ENCODE measurements at places on chromosomes 4 and X. TPM values are rescaled to one million over a fixed set of nuclear protein-coding genes. Genes with fewer than 3 reads are reported as not detected.

DNA sequence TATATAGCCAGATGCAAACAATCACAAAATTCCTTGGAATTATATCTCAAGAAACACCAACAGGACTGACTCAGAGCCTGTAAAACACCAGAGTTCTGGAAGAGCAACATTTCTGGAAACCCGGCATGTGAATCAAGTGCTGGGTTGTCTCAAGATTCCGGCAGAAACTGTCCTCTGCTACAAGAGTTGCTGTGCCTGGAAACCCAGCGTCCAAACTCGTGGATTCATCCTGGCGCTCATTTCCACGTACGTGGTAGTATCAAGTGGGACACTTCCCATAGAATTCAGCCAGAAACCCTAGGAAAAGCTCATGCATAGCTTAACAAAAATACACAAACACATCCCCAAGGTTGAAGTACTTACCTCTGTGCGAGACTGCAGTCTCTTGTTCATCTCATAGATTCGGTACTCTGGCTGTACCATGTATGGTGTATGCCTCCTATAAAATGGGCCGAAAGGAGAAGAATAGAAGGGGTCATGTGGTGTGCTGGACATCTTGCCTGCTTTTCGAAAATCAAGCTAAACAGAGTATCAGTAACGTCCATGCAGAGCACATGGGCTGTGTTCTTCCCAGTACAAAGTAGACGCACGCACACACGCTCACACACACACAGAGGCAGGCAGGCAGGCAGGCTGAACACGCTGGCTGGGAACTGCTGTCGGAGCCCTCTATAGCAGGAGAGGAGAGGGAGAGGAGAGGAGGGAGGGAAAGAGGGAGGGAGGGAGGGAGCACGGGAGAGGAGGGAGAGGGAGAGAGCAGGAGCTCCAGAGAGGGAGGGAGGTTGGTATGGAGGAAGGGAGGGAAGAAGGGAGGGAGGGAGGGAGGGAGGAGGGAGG is at the start of gene LDB2:
Gene LDB2, minus strand, starts transcription at position 655 of the 837 bp plus-strand sequence.
- peak; percentile 55 for DNase-seq

DNA sequence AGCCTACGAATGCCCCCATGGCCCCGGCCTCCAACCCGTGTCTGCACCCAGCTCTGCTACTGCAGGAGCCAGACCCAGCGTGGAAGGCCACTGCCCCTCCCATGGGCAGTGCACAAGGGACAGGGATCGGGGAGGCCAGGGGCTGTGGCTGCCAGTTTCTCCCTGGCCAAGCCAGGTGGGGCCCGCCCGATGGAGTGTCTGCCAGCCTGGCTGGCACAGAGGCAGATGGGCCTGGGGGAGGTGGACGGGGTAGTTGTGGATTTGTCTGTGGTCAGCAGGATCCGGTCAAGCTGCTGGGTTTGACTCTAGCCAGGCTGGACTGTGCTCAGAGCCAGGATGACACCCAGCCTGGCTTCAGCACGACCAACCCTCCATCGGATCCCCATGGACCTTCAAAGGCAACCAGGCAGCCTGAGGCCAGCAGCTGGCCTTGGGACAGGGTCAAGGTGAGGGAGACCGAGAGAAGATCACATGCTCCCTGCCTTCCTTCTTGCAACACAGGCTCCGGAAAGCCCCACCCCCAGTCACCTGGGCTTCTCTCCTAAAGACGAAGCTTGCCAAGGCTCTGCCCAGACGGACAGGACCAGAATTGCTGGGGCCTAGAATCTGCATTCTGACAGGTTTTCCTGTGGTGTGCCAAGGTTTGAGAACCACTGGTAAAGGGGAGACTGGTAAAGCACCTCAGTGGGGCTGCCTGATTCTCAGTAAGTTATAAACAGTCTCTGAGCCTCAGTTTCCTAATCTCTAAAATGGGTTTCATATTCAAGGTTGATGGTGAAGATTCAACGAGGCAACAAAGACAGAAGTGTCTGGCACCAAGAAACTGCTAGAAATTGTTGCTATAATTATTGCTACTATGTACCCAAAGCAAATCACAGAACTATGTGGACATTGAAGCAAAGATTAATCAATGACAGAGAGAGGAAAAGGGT is 78.6 kb downstream of the PPP2R2C start:
- DNase-seq: no peak

UGT2B7 gene
- polyA plus RNA-seq: 34.4 TPM

DNA sequence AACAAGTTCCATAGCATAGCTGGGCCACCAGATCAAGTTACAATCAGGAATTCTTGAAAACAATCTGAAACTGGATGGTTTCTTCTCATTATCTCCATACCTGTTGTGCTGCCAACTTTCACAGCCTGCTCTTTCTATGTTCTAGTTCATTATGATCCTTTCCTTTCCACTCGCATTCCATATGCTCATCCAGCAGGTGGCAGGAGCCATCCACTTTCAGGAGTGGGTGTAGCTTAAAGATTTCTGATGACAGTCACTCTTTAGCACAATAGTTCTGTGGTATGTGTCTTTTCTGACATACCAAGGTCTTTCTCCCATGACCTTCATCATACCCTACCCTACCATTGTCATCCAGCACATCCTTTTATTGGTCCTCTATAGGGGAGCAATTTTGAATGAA is 46.4 kb downstream of the PAGE2 start:
- DNase-seq: peak; percentile 19

DACH2 gene
- 1.9 TPM for polyA plus RNA-seq

TCP11X2 gene
- polyA plus RNA-seq: 0.25 TPM

- DNase-seq: peak; percentile 37
These were observed 181.1 kb upstream of the WDFY3 start for GRCh38 chr4:85147481-85148076.

GCNA gene
- polyA plus RNA-seq: 1.6 TPM

DNA sequence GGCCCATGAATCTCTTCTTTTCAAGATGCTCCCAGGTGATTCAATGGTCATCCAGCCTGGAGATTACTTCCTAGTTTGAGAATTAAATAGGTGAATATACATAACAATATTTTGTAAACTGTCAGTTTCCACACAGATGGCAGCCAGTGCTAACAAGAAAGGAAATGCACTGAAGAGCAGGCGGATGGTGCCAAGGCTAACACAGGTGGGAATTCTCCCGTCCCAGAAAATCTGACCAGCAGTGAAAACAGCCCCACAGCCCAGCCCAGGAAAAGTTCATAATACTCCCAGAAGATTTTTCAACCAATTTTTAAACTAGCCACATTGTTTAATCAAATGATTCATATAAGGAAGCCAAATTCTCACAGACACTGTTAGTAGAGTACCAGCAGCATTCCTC is 387.2 kb upstream of the GATB start:
- DNase-seq: no peak

- DNase-seq: peak; percentile 71
These were observed 60.5 kb upstream of the TRIM2 start for GRCh38 chr4:153143527-153144348.

DNA sequence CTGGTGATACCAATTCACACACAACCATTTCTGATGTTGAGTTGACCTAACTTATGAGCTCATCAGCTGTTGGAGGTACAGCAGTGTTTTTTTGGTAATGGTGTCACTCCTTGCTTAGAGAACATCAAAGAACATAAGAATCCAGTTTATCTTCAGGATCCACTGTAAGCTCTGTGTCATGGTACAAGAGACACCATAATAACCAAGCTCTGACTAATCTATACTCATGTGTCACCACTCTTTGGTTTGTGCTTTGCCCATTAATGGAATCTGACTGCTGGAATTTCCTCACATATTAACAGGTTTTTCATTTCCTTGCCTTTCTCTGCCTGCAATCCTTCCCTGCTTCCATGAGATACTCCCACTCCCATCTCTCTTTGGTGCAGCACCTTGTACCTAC is 735.1 kb upstream of the LCORL start:
- no peak for DNase-seq

- no peak for DNase-seq
These were observed 184.0 kb upstream of the KIT start for GRCh38 chr4:54473798-54474197.

- DNase-seq: no peak
These were observed 139.5 kb downstream of the NPNT start for GRCh38 chr4:106034751-106035150.

TAF1 gene
- polyA plus RNA-seq: 37.6 TPM

TXK gene
- 4.9 TPM for polyA plus RNA-seq

GRCh38 chr4:7854216-7854615 is 85.4 kb downstream of the AFAP1 start:
- no peak for DNase-seq

DNA sequence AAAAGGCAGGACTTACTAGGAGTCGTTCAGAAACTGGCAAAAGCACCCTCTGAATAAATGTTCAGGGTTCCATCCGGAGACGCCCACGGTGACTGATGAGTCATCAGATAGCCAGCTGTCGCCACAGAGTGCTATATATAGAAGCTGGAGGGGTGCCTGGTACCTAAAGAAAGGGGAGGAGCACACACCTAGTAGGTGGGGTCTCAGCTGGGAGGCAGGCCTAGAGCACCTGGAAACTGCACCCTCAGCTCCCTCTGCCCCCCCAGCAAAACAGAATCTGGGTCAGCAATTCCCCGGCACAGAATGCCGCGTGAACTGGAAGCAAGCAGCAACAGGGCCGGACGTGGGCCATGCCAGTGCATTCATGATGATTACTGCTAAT is 242.0 kb downstream of the BCOR start:
- no peak for DNase-seq

- peak; percentile 44 for DNase-seq
These were observed 9.9 kb upstream of the PRSS48 start for GRCh38 chr4:151267104-151267503.

FAAH2 gene
- polyA plus RNA-seq: 10.6 TPM

DNA sequence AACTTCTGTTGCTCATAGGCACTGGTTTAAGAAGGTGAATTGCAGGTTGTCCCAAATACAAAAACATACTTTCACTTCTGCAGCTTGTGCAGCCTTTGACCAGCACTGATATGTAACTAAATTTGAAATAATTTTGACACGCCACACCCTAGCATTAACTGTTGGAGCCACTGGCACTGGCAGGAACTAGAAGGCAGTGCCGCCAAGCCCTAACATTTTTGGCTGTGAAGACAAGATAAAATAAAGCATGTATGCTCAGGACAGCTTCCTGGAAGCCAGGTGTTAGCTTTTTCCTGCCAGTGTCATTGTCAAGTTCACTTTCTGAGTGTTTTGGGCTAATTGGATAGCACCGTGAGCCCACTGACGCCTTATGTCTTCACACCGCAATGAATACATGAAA is 65.3 kb upstream of the FBXW7 start:
- no peak for DNase-seq

MAGEA10 gene
- 0.06 TPM for polyA plus RNA-seq

- no peak for DNase-seq
These were observed 267.1 kb downstream of the PAPSS1 start for GRCh38 chr4:107452717-107453630.

- DNase-seq: no peak
These were observed 28.8 kb downstream of the NEK1 start for GRCh38 chr4:169583563-169583962.

CXCL5 gene
- 0.30 TPM for polyA plus RNA-seq

PNMA6F gene
- polyA plus RNA-seq: 0.01 TPM

ADAM29 gene
- 0.13 TPM for polyA plus RNA-seq

DNA sequence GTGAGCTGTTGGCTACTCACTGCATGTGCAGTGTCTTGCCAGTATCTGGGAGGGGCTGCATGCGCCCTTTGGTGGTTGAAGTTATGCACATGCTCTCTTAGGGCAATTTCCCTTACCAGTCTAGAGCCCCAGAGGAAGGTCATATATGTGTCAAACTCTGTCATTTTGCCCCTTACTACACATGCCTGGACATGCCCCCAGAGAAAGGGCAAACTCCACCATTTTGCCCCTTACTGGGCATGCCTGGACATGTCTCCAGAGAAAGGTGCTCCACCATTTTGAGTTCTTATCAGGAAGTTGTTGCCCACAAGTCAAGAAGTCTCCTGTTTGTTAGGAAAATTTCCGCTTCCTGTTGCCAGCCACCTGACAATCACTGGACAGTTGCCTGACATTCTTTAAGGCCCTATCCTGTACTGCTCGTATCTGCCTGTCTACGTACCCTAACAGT is 56.4 kb upstream of the PLAC8 start:
- DNase-seq: no peak

- DNase-seq: no peak
These were observed 207.0 kb upstream of the TBL1X start for GRCh38 chrX:9257718-9258420.

SPANXB1 gene
- polyA plus RNA-seq: 0.90 TPM

CNGA1 gene
- polyA plus RNA-seq: 4.7 TPM

GRCh38 chrX:143476751-143477150 is 40.5 kb downstream of the SPANXN3 start:
- DNase-seq: peak; percentile 41

DNA sequence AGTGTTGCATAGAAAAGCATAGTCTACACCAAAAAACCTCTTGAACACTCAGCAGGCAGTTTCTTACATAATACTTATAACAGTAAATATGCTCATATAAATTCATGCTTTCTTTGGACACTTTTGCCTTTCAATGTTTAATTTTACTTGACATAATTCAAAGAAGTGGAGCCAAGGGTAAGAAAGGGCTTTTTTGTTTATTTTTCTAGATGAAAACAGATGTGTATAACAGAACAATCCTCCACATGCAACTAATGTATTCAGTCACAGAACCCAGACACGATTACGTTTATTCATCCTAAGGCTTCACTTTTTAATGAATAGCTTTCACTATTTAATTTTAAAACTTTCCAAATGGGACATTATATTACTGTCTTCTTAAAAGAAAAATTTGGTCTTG is 58.0 kb upstream of the PTPN13 start:
- no peak for DNase-seq

GAB1 gene
- 69.2 TPM for polyA plus RNA-seq

- DNase-seq: no peak
These were observed 49.2 kb downstream of the IRF2 start for GRCh38 chr4:184424993-184425758.

DNA sequence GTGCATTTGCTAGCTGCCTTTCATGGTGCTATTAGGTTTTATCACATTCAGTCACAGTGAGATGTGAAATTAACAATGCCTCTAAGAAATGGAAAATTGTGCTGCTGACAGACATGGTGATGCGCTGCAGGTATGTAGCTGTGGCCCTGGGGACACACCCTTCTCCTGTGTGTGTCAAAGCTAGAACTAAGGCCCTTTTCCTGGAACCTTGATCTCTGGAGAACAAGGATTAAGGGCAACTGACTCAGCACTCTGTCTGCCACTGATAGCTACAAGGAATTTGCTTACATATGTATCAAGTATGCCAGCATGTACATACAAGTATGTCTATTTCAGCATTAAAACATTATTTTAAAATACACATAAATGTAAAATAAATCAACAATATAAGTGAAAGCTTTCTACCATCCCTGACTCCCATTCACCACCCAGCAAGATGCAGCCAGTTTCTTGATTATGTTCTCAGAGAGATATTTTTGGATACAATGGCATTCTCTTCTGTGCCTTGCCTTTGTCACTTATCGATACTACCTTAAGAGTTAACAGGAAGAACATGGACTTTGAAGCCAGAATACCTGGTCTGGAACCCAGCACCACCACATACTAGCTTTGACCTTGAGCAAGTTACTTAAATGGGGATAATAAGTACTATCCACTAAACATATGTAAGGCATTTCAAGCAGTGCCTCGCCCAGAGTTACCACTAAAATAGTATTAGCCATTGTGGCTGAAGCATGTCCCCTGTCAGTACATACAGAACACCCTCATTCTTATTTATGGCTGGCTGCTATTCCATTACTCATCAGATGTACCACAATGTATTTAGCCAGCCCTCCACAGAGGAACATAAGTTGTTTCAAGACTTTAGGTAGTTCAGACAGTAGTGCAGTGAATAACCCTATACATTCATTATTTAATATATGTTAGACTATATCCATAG is 68.5 kb downstream of the NPNT start:
- DNase-seq: peak; percentile 66

GRCh38 chr4:184294606-184295133 is 77.0 kb upstream of the ENPP6 start:
- DNase-seq: no peak
